A549 treated with DMSO at 1 μM for 4 hours (cell line): ENCODE measurements at places on chromosomes 2 and 18. TPM values are rescaled to one million over a fixed set of nuclear protein-coding genes. Genes with fewer than 3 reads are reported as not detected.

Gene C1QL2
- total RNA-seq: 0.14 to 0.21 TPM (median 0.14 TPM) in 4 of 5 replicates, not detected in the other

Gene ALPI
- 0.02 TPM in 1 of 5 replicates, not detected in the others for total RNA-seq

Gene POLR1B
- 24.7 to 31.9 TPM (median 28.8 TPM) in 5 replicates for total RNA-seq

Gene CERKL
- total RNA-seq: 0.30 to 0.40 TPM (median 0.34 TPM) in 5 replicates
